CMK (cell line): ENCODE measurements at places on chromosomes 13 and 19.

GRCh38 chr13:75495938-75496337, 14.0 kb upstream of the TBC1D4 start:
- no peak for DNase-seq

GRCh38 chr19:41626877-41627276, at the start of gene CEACAM4:
TSS of gene CEACAM4 (minus strand) at chr19:41627074. CDS start at chr19:41626963, 111 bp downstream.
- no peak for DNase-seq

DNA sequence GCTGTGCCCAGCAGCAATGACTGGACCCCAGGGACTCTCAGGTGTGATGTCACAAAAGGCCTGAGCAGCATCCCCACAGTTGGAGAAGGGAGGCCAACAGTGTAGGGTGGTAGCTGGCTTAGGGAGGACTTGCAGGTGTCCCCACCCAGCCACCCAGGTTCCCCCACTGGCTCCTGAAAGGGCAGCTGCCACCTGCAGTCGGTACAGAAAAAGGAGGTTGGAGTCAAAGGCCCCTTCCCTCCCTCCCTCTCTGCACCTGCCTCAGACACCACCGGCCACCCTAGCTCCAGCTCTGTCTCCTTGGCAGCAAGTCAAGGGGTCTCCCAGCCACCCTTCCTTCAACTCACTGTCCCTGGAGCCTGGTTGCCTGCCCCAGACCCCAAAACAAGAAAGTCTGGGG, at the start of gene PCP2:
Gene PCP2, minus strand, starts transcription at position 22 of the 400 bp plus-strand sequence. CDS start 262 bp downstream, outside the sequence.
- no peak for DNase-seq

DNA sequence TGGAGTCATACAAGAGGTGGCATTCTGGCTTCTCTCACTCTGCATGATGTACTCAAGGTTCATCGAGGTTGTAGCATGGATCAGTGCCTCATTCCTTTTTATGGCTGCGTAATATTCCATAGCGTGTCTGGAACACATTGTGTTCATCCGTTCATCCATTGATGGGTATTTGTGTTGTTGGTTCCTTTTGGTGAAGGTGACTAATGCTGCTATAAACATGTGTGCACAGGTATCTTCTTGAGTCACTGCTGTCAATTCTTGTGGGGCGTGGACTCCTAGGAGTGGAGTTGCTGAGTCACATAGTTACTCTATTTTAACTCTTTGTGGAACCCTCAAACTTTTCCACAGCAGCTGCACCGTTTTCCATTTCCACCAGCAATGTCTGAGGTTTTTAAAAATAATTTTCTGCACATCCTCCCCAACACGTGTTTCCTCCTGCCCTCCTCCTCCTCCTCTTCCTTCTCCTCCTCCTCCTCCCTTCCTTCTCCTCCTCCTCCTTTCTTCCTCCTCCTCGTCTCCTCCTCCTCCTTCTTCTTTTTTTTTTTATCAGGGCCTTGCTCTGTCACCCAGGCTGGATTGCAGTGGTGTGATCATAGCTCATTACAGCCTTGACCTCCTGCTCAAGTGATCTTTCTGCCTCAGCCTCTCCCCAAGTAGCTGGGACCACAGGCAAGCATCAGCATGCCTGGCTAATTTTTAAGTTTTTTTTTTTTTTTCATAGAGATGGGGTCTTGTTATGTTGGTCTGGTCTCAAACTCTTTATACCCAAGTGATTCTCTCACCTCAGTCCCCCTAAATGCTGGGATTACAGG, 2.0 kb upstream of the TMEM221 start:
- DNase-seq: no peak

DNA sequence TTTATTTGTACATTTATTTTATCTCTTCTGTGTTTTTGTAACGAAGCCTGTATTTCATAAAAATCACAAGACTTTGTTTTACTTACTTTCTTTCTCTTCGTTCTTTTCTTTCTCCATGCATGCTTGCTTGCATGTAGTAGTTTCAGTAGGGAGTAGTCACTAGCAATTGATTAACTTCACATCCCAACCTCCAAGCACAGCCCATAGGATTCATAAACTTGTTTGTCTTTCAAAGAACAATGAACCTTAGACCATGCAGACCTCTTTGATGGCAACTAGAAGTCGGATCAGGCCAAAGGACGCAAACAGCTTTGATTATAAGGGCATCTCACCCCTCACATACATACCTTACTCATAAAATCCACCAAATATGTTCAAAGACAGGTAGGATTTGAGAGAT, 3.1 kb upstream of the PRR20A start:
- no peak for DNase-seq
